Stimulated activated CD4-positive, alpha-beta T cell treated with anti-CD3 and anti-CD28 coated beads, Interleukin-1b, Interleukin-23, amount 100 ng/mL, for 1 hour (primary cell): ENCODE measurements at places on chromosomes 1 and 21.

DNA sequence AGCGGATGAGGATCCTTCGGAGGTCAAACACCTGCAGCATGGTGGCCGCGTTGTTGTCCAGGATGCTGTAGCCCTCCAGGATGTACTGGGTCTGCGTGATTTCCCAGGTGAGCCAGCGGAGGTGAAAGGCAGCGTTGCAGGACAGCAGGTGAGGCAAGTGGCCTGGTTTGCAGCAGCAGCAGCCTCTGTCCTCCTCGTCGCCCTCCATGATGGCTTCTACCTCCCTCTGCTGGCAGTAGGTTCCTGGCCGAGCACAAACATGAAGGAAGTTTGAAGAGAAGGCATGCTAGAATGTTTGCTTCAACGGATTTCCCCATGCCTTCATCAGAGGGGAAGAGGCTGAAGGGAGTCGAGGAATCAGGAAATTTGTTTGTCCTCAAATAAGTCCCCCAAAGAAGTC is 74.7 kb downstream of the NTPCR start:
- no peak for DNase-seq

GRCh38 chr1:54365398-54365797 is 40.8 kb downstream of the SSBP3 start:
- no peak for DNase-seq

DNA sequence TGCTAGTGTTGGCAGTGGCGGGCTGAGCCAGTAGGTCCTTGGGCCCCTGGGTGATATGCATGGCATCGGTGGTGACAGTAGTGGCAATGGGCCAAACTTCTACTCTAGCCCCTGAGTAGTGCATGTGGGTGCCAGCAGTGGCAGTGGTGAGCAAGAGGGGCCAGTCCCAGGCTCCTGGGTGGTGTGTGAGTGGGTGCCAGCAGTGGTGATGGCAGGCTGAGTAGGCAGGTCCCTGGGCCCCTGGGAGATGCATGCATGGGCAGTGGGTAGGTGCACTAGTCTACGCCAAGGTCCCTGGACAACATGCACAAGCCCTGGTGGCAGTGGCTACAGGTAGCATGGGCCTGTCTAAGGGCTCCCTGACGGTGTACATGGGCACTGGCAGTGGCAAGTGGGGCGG is 24.6 kb upstream of the TTC22 start:
- no peak for DNase-seq

DNA sequence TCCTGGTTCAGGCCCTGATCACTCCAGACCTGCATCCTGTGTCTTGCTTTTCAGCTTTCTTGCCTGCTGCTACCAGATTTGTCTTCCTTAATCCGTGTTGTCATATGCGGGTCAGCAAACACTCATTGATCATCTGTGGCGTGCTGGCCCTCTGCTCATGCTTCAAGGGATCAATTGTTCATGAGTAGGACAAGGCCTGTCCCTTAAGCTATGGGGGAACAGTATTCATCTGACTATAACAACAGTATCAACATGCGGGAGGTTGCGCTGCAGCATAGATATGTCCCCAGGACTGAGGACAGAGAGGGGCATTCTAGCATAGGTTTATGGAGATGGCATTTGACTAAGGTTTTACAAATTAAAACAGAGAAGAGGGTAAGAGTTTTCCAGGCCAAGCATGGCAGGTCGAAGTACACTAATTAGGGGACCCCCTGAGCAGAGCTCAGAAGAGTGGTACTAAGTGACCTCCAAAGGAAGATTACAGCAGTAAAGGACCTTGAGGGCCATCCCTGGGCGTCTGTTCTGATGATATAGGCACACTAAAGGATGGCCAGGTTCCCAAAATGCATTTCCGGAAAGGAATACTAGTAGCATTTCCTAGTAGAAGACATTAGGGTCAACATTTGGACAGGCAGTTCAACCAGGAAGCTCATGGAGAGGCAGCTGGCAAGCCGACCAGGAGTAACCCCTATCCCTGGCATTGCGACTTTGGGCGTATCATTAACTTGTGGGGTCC is 811 bp upstream of the ZNF672 start:
- no peak for DNase-seq

- no peak for DNase-seq
Measured at GRCh38 chr1:7098641-7099040, 313.4 kb downstream of the CAMTA1 start.

- no peak for DNase-seq
Measured at GRCh38 chr1:3078430-3078861, 9.4 kb downstream of the PRDM16 start.

- DNase-seq = no peak
Measured at GRCh38 chr1:28123461-28123961, 35.1 kb upstream of the EYA3 start.

DNA sequence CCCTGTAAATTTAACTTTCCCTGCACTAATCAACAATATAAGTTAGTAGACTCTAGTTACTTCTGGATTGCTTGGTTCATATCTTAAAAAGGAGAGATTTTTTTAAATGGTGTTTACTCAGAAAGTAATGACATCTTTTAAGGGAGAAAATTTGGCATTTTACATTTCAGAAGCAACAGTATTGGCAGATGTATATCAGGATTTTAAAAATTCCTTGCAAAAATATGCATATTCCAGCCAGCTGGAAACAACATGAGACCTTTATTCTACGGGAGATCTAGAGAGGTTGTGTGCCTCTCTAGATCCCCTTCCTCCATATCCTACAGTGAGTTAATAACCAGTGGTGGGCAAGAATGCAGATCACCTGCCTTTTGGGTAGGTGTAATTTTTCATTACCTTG is 848.2 kb downstream of the USP25 start:
- DNase-seq = no peak

DNA sequence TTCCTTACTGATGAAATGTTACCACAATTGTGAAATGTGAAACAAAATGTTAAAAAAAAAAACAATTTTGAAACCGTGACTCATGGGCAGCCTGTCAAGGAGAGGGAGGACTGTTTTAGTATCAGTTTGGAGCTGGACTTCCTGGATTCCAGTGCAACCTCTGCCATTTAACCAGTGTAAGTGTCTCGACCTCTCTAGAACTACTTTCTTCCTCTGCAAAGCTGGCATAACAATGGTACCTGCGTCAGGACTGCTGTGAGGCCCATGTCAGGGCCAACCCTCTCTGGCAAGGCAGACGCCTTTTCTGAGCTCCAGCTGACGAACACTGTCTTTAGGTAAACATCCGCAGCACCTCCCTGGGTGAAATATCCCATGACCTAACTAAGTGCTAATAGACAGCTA is 20.9 kb downstream of the URB1 start:
- no peak for DNase-seq

- peak; percentile 10 for DNase-seq
Measured at GRCh38 chr1:93304716-93305138, 41.0 kb upstream of the DR1 start.

GRCh38 chr21:32842146-32842545 is 70.6 kb upstream of the PAXBP1 start:
- DNase-seq = no peak

DNA sequence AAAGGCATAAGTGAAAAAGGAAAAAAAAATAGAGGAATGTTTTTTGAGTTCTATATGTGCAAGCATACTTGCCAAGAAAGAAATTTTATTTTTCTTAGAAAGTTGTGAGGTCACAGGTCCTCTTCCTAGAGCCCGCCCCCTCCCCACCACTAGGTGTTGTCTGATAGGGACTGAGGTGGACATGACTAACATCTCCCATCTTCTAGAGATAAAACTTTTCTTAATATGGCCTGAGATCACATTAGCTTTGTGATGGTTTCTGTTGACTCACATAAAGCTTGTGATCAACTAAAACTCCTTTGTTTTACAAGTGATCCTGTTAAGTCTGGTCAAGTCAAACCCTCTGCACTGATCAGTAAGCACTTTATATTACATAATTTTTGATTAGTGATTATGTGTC is 33.4 kb upstream of the CITED4 start:
- no peak for DNase-seq

DNA sequence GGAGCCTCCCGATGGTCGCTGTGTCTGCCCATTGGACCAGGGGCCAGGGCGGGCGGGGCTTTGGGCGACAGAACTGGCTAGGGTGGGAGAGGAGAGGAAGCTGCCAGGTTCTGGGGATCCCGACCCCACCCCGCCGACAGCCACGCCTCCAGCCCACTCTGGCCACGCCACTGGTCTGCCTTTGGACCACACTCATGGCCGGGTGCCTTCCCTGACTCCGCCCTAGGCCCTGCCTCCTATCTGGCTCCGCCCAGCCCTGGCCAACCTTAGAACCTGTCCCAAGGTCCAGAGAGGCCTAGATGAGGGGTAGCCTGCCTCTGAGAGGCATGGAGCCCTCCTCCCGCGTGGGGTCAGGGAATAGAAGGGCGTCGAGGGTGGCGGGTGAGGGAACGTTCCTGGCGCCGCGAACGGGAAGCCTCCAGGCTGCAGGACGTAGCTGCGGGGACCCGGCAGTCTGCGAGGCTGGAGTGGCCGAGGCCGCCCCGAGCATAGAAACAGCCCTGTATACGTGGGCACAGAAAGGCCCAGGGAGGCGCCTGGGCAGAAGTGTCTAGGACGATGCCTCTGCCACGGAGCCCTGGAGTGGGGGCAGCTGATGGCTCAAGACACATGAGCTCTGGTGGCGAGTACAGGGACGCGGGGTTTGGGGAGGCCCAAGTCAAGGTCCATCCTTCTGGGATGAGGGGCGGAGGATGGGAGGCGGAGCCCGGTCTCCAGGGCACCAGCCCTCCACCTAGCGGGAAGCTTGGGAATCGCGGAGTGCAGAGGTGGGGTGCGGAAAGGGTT is 11.5 kb upstream of the COL16A1 start:
- DNase-seq = no peak

DNA sequence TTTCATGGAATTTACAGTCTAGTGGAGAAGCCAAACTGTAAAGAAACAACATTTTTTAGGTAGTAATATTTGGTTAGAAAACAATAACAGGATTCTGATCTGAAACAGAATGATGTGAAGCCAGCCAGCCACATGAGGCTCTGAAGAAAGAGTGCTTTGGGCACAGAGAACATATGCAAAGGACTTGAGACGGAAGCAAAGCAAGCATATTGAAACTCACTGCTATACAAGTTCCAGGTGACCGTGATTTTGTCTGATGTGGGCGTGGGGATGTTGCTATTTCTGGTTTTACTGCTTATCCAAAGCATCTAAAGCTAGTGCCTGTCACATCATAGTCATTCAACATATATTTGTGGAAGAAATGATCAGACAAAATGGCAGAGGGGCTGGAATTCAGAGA is 14.7 kb downstream of the CRP start:
- no peak for DNase-seq
